ENCODE measurements at places on chromosomes 2 and 18.

GRCh38 chr18:22293417-22293816, 124.0 kb downstream of the GATA6 start:
- no peak for DNase-seq

DNA sequence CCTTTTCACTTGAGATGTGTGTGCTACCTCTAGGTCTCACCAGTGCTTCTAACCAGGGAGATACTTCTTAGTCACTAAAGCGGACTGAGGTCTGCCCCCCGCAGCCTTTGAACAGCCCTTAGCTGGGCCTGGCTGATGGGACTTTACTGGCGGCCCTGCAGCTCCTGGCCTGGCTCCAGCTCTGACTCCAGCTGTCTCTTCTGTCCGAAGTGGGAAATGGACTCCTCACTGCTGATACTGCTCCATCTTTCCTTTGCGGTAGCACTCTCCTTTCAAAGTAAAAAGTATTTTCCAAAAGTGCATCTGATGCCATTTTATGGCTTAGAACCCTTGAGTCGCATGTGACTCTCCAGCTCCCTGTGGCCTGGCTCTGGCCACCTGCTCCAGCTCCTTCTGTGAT, 64.5 kb downstream of the ATP9B start:
- no peak for DNase-seq

DNA sequence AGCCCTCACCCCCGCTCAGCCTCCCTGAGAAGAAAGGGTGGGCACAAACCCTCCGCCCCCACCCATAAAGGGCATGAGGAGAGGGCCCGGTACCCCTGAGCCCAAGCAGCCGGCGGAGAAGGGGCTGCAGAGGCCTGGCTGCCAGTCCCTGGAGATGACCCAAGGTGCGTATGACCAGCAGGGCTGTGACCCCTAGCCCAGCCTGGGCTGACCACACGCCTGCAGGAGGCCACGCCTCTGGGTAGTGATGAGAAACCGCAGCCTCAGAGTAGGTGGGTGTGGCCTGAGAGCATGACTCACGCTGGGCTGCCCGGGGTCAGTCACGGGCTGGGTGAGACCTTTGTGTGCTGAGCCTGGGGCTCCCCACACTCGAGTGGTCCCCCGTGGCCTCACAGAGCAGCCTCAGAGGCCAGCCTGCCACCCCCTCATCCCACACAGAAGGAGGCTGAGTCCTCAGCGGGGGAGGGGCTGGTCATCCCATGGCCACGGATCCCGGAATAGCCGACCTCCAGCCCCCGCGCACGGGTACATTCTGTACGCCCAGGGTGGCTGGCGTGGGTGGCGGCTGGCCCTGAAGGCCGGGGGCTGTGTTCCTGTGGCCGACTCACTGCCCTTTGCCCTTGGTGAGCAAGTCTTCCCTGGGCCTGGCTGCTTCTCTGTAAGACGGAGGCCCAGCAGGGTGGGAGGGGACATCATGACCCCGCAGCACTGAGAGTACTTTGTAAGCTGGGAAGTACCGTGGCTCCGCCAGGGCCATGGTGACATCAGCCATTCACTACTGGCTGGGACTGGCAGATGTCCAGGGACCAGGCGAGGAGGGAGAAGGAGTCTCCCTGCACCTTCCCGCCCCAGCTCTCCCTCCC, 110.8 kb upstream of the OTOS start:
- no peak for DNase-seq

DNA sequence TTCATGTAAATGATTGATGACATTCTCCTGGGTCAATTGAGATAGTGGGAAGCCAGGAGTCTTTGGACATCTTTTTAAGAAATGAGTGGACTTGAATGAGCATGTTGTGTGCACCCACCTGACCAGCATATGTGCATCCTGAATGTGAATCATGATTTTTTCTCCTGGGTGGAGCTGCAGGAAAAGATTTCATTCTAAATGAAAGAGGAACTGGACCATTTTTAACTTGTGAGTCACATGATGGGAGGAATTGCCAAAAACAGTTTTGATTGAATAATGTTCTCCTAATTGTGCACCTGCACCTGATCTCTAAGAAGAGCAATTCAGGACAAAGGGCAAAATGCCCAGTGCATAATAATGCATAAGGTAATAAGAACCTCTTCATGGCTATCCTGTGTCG, 32.3 kb downstream of the COPS8 start:
- DNase-seq, result no peak

GRCh38 chr18:8991155-8991554, 111.3 kb upstream of the NDUFV2 start:
- no peak for DNase-seq

DNA sequence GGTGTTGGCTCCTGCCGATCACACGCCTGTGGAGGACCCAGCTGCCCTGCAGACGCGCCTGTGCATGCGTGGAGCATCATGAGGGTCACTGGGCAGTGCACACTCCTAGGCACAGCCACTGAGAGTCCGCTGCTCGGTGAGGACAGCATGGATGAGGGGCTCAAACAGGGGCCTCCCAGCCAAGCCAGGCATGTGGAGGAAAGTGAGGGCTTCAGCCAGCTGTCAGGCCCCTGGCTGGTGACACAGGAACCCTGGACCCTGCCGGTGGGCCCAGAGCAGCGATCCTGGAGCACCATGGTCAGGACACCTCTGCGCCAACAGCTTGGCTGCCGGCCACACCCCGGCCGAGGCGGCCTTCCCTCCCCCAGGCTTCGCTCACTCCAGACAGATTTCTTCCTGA, 171.2 kb downstream of the RTP5 start:
- DNase-seq, result no peak

- DNase-seq, result no peak
Observed at GRCh38 chr2:108288534-108289106, at the start of gene SULT1C2. Gene SULT1C2 (plus strand): TSS chr2:108288895. CDS start chr2:108293668, 4,773 bp downstream.

DNA sequence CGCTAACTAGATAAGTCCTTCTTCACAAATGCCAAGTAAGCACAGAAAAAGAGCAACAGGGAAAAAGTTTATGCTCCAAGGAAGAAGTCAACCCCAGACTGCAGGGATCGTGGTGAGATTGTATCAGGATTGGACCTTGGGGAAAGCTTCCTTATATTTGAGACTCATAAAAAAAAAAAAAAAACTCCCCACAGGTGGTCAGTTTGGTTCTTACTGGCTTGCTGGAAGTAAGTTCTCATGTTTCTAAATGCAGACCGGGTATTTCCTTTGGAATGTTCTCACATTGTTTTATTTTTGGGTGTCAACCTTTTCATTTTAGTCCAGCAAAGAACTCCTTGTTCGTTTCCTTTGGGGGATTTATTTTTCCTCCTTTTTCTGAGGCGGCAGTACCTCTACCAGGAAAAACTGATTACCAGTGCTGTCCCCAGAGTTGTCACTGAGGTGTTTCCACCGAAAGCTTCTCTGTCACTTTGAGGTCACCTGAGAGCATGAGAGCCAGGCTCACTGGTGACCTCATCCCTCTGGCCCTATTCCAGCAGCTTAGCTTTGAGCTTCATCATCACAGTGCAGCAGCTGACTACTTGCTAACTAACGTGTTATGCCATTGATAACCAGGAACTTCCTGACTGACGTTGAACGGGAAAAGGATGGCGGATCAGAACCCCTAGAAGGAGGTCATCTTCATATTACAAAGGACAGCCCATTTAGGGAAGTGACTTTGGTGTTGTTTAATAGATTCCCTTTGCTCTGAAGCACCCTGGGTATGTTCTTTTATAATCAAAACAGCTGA, 16.8 kb upstream of the ATP8B1 start:
- DNase-seq, result no peak

DNA sequence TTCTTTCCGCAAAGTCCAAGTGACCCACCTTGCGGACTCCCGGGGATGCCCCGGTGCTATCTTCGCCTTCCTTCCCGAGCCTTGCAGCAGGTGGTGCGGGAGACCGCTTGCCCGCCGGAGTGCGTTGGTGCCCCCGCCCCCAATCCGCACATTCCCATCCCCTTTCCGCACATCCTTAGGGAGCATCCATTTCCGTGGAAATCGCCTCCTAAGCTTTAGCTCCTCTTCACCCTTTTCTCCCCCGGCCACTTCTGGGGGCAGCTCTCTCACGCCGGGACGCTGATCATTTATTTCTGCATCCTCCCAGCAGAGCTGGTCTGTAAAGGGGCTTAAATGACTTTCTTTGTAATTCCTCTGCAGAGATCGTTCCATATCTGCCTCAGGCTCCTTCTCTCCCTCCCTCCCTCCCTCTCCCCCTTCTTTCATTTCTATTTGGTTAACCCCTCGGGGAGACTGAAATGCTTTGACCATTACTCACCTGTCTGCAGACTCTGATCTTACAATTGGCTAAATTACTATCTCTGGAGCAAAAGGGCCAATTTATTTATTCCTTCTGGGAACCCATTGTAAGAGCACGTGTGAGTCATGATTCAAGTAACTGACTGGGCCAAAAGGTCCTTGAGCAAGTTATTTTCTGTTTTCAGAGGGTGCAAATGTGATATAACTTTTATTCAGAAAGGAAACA, 1.3 kb upstream of the LYPD1 start:
- no peak for DNase-seq

DNA sequence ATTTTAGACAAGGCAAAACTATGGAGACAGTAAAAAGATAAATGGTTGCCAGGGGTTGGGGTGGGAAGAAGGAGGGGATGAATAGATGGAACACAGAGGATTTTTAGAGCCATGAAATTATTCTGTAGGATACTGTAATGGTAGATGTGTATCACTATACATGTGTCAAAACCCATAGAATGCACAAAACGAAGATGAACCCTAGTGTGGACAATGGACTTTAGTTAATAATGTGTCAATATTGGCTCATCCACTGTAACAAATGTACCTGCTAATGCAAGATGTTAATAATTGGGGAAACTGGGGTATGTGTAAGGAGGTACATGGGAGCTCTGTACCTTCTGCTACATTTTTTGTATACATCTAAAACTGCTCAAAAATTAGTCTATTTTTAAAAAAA, 1.8 kb upstream of the CD302 start:
- DNase-seq, result no peak

DNA sequence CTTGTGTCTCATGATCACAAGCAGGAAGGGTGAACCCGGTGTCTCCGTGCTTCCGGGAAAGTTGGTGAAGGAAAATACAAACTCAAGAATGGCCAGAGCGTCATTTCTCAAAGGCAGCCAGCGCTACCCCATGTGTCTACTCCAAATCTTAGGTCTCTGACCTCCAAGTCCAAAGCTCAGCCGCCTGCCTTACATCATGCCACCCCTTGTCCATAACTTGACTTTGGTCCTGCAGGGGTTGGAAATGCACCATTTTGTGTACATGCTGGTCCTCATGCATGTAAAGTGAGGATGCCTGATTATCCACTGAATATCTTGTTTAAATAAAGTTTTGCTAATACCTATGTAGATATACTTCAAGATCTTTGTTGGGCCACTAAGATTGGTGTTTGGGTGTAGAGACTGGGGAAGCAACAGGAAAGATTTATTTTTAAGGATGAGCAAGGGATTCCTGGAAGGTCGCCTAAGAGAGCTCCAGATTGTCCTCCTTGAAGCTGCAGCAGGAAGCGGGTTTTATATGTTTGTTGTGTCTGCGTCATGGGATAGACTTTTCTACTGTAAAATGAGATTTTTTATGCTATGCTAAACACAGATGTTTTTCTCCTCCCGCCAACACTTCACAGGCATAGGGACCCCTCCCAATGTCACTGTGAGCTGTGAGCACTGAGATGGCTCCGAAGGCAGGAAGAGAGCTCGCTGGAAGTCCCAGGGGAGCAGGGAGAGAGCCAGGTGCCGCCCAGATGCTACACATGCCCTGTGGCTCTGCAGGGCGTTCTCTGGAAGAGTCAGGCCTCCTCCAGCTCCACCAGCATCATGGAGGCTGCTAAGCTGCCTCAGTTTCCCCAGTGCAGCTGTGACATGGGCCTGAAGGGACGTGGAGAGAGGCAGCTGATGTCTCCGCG, 176.2 kb upstream of the HDAC4 start:
- DNase-seq, result no peak

- no peak for DNase-seq
Observed at GRCh38 chr18:75752740-75753263, 325.3 kb upstream of the SMIM21 start.

DNA sequence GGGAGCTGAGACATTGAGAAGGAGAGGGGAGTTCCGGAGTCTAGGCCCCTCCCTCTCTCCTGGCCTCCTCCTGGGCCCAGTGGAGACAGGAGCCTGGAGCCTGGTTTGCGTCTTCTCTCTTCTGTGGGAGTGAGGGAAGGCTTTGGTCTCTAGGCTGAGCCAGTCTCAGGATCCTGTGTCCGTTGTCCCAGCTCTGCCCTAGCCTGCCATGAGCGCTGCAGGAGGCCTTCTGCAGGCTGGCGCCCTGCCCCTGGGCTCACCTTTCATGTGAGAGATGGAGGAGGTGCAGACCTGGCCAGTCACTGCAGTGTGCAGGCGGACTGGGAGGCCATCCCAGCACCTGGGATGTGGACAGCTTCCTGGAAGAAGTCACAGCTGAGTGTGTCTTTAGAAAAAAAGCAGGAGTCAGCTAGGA, 8.7 kb downstream of the IMPA2 start:
- no peak for DNase-seq

DNA sequence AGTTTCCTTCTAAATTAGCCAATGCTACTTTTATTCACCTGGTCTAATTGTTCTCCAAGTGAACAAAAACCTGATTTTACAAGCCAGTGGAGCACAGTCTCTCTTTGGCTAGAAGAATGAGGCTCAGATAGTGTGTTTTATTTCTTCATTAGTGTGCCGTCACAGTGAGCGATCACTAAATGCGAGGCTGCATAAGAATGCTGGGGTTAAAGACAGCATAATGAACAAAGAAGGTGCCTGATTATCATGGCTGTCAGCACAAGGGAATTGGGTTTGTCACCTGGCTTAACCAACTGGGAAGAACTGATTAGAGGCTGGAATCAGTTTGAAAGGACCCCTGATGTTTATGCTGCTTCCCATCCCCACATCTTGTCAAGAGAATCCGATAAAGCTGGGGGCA, 76.4 kb downstream of the EPHA4 start:
- no peak for DNase-seq

DNA sequence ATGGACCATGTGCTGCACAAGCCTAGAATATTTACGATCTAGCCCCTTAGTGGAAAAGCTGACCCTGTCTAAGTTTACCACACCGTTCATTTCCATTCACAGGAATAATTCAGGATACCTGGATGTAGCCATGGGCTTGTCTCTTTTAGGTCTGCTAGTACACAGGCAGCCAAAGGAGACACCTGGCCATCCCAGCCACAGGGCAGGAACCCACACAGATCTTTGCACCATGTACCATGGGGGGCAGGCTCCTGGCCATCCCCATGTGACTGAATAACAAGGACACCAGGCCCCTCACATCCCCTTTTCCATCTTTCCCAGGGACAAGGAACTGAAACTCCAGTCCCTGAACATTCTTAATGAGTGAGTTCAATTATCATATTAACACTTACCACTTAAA, 467.3 kb upstream of the MYT1L start:
- no peak for DNase-seq

- DNase-seq, result no peak
Observed at GRCh38 chr2:32902986-32903385, 43.8 kb upstream of the LTBP1 start.

- DNase-seq, result no peak
Observed at GRCh38 chr2:67251741-67252140, 145.4 kb upstream of the ETAA1 start.
